ENCODE measurements at places on chromosomes 13 and 19. TPM values are rescaled to one million over a fixed set of nuclear protein-coding genes. Genes with fewer than 3 reads are reported as not detected.

The DHDH gene
- total RNA-seq: not detected

The TMEM238 gene
- 0.27 TPM for total RNA-seq

DNA sequence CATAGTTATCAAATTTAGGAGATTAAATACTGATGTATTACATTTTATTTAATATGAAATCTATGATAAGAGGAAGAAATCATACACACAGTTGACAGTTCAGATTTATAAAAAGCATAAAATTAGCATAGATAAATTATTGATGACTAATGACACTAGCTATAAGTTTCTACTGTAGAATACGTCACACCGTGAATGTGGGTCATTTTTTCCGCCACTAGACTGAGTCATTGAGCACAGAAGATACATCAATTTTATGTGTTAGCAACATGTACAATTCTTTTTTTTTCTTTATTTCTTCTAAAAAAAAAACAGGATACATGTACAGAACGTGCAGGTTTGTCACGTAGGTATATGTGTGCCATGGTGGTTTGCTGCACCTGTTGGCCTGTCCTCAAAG lies 22.2 kb downstream of the AP2S1 start:
- no peak for DNase-seq

- DNase-seq: no peak
Observed at GRCh38 chr13:101941095-101941783, 460.6 kb downstream of the FGF14 start.

The ACP7 gene
- total RNA-seq: not detected

GRCh38 chr13:53276265-53276664 lies 247.7 kb downstream of the OLFM4 start:
- no peak for DNase-seq

DNA sequence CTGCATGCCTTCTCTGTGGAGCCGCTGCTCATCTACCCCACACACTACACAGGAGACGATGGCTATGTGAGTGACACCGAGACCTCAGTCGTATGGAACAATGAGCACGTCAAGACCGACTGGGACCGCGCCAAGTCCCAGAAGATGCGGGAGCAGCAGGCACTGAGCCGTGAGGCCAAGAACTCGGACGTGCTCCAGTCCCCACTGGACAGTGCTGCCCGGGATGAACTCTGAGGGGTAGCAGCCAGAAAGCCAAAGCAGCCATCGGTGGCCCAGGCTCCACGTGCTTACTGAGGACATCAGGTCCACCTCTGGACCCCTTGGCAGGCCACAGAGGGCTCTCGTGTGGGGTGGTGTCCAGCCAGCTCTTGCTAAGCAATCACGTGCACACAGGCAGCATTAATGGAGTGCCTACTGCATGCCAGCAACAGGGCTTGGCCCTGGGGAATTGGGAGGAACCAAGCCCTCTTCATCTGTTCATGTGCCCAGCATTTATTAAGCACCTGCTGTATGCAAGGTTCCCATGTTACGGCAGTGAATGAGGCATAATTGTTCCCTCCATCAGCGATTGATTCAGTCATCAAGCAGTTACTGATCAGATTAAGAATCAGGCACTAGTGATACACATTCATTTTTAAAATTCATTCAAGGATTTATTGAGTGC lies 25.9 kb downstream of the COLGALT1 start:
- no peak for DNase-seq

DNA sequence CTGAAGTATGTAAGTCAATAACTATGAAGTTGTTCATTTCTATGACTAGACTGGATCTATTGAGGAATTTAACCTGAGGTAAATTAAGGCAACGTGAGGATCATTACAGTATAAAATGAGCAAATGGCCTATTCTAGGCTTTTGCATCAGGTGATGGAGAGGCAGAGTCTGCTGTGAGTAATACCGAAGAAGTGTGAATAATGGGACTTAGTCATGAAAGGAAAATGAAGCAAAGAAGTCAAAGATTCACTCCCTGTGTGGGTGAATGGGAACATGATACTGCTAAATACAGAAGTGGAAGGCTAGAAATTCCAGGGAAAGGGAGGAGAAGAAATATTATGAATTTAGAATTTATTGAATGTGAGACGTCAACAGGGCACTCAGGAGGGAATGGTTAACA lies 774.1 kb downstream of the LIG4 start:
- no peak for DNase-seq

The GJB6 gene
- total RNA-seq: 3.0 TPM

DNA sequence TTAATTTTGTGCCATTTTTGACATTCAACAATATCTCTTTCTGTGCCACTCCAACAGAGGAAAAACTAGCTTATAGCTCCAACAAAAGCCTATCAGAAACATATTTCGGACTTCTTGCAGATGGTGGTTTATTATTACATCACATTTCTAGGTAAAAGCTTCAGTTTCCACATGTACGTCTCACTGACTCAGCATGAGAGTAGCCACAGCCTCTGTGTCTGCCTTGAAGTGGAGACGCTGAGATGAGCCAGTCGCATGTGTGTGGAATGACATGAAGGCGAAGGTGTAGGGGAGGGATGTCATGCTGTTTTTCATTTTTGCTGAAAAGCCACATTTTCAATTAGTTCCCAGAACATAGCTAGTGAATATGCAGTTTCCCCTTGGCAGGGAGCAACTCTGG lies 598.6 kb downstream of the EFNB2 start:
- DNase-seq: no peak

The GRIK5 gene
- total RNA-seq: 19.6 TPM

DNA sequence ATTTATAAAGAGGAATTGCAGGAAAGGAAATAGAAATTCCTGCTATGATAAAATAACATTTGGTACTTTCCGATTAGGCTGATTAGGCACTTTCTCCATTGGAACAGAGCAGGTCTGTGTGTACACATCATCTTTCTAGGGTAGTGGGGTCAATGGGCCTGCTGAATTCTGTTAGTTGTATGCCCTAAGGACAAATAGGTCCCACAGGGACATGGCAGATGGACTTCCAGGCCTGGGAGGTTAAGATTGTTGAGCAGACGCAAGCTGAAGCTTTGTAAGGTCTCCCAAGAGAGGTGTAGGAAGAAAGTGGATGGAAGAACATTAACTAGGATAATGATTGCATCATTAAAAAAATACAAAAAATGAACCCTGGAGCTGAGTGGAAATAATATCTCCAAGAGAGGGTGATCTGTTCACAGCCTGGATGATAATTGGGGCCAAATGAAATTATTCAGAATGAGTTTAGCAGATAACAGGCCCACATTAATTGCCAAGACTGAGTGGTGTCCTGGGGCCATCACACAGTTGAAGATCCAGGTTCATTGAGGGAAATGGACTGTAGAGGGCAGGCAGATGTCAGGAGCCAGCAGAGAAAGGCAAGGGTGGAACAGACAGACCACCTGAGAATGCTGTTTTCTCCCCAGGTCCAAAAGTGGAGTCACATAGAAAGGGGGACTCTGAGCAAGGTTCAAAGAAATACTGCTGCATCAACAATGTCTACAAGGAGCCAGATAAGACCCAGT lies 215.1 kb downstream of the DNAJC15 start:
- DNase-seq: no peak

DNA sequence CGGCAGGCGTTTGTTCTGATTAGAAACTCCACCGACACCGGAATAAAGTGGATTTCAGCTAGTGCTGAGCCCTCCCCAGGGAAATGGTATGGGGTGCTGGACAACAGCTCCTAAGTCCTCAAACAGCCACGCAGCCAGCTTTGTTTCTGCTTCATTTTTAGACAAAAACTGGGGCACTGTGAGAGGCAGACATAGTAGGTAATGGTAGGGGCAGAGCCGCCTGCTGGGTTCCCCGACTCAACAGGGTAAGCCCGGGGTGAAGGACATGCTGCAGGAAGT lies 39.7 kb downstream of the CARS2 start:
- no peak for DNase-seq

The OR10H1 gene
- total RNA-seq: not detected

The TEX29 gene
- 0.45 TPM for total RNA-seq

DNA sequence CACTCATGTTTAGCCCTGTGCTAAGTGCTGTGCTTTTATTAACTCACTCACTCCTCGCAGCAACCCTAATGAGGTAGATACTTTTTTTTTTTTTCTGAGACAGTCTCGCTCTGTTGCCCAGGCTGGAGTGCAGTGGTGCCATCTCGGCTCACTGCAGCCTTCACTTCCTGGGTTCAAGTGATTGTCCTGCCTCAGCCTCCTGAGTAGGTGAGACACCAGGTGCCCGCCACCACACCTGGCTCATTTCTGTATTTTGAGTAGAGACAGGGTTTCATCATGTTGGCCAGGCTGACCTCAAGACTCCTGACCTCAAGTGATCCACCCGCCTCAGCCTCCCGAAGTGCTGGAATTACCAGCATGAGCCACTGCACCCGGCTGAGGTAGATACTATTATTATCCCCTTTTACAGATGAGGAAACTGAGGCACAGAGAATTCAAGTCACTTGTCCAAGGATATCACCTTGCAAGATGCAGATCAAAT lies 2.5 kb downstream of the ITPKC start:
- no peak for DNase-seq

The PTPRH gene
- total RNA-seq: 0.73 TPM

The CYP2A13 gene
- total RNA-seq: not detected

GRCh38 chr13:41006306-41006705 lies 12.8 kb downstream of the ELF1 start:
- no peak for DNase-seq

The ZNF563 gene
- total RNA-seq: 2.0 TPM

DNA sequence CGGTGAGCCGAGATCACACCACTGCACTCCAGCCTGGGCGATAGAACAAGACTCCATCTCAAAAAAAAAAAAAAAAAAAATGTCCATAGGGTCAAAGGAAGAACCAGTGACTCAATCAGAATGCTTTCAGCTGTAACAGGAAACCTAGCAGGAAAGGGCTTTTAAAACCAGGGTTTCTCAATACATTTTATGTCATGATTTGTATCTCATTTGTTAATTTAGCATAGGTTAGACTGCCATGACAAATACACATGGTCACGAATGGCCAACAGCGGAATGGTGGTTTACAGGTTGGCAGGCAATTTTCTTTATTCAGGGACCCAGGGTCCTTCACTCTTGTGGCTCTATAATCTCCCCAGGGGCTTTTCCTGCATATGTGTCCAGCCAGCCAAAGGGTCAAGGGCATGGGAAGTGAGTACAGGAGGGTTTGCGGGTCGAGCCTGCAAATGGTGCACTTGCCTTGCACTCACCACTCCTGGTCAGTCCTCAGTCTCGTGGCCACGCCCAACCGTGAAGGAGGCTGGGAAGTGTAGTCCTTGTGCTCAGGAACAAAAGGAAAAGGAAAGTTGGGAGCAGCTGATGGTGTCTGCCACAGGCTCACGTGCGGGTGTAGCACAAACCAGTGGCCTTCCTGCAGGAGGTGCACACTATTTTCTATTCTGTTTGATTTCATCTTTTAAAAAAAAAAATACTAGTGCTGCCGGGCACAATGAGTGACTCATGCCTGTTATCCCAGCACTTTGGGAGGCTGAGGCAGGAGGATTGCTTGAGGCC lies 14.8 kb downstream of the DHX34 start:
- no peak for DNase-seq

The ZNF530 gene
- 6.2 TPM for total RNA-seq

- DNase-seq: no peak
Observed at GRCh38 chr19:19105365-19106055, 32.8 kb downstream of the TMEM161A start.

- DNase-seq: peak; percentile 39
Observed at GRCh38 chr13:39415008-39415802, 187.8 kb downstream of the LHFPL6 start.

- no peak for DNase-seq
Observed at GRCh38 chr19:2949939-2950285, 5.1 kb upstream of the ZNF77 start.

Data from cerebellum (tissue), 4 donors.